Dermis microvascular lymphatic vessel endothelial cell (primary cell): ENCODE measurements at places on chromosomes 11 and 22.

DNA sequence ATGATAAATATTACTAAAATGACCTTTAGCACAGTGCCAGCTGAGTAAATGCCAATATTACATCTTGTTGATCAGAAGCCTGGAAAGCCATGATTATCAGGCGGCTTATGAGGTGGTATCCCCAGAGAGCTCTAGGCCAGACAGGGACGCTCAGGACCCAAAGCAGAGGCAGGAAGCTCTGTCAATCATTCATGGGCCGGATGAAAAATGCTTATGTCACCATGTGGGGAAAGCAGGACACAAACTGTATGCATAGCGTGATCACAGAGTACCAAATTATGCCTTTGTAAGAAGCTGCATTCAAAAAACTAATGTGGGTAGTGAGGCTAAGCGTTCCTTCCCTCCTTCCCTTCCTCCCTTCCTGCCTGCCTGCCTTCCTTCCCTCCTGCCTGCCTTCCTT lies 82.6 kb downstream of the TENM4 start:
- DNase-seq, result no peak

GRCh38 chr11:64853709-64854108 lies 9.3 kb upstream of the CDC42BPG start:
- no peak for DNase-seq

DNA sequence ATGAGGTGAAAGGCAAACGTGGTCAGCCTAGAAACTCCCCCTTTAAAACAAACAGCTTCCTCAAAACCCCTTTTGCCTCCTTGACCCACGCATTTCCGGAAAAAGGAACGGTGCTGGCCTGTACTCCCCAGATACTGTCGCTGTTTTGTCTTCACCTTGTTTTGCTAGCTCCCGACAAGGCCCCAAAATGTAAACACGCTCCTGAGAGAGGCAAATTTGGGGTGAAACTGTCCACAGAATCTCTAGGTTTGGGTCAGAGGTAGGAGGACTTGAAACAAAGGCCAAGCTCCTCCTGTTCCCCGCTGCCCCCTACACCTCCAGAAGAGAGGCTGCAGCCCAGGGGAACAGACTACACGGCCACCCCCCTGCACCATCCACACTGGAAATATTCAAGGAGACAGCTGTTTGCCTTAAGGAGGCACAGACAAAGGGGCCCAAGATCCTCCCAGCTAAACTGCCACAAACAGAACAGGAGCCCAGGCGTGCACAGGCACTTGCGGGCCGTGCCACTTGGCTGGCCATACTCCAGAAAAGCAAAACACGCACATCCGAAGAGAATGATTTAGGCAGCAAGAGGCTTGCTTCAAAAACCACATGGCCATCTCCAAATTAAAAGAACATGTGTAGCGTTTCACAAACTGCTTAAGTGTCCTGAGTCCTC lies 160.5 kb upstream of the GRK3 start:
- no peak for DNase-seq

GRCh38 chr11:93529707-93530467 lies 13.3 kb downstream of the SMCO4 start:
- no peak for DNase-seq

GRCh38 chr11:108527382-108527781 lies 29.2 kb upstream of the POGLUT3 start:
- DNase-seq, result no peak

GRCh38 chr11:17634776-17635550 lies 84.4 kb upstream of the MYOD1 start:
- DNase-seq, result no peak

GRCh38 chr22:30169002-30169401 lies 77.6 kb downstream of the LIF start:
- DNase-seq, result no peak

- DNase-seq, result no peak
Observed at GRCh38 chr22:39355080-39355479, 5.3 kb downstream of the SYNGR1 start.

- DNase-seq, result no peak
Observed at GRCh38 chr11:87298155-87298554, 260.4 kb downstream of the TMEM135 start.

GRCh38 chr11:125401746-125402145 lies 94.3 kb downstream of the FEZ1 start:
- no peak for DNase-seq
